ENCODE measurements at places on chromosomes 11 and 22.

GRCh38 chr11:131999955-132000354, 629.5 kb downstream of the NTM start:
- no peak for DNase-seq

DNA sequence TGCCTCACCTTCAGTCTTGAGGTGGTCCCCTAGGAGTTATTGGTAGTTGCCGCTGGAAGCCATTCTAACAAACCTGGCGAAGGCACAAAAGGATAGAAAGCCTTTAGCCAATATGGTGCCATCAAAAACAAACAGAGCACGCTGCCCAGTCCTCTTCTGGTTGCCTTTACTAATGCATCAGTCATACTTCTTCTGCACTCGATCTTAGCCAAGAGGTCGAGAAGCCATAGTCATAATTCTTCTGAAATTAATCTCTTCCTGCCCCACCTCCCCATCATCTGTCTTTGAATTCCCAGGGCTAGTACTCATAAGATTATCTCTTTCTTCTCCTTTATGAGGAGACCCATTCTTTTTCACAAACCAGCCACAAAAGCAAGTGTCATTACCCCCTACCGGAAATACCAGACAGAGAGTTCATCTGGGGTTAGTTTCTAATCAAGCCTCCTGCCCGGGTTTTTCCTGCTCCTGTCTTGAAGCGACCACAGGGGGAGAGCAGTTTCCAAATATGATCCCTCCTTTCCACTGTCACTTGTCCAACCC, 21.4 kb upstream of the EHF start:
- no peak for DNase-seq

- no peak for DNase-seq
These were observed 73.9 kb downstream of the TRPC6 start for GRCh38 chr11:101509922-101510321.

DNA sequence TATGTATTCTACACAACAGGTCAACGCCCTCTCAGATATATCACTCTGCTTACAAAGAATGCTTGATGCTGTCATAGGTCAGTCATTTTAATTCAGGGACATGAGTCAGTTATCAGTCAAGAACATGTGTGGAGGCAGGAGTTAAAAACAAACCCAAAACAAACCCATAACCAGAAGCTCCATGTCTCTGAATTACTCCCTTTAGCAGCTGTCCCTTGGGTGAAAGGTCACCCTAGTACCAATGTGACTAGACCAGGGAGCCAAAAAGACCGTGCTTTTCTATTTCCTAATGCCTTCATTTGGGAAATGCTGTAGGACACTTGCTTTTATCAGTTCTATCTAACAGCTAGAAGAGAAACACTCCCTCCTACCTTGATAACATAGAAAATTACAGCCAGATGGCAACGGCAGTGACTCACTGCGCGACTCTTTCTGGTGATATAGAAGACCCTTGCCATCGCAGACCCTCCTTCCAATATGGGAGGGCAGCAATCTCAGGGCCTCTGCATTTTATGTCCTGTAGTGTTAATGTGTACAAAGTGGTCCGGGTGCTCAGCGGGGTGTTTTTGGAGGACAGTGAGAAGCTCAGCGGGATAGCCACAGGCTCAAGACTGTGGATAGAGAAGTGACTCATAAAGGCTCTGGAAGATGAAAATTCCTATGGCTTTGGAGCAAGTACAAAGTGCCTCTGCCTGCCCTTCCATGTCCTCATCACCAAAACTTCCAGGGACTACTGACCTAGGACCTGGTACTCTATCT, 24.8 kb downstream of the APOL5 start:
- DNase-seq = no peak

GRCh38 chr11:43268786-43269185, 43.0 kb upstream of the API5 start:
- no peak for DNase-seq

DNA sequence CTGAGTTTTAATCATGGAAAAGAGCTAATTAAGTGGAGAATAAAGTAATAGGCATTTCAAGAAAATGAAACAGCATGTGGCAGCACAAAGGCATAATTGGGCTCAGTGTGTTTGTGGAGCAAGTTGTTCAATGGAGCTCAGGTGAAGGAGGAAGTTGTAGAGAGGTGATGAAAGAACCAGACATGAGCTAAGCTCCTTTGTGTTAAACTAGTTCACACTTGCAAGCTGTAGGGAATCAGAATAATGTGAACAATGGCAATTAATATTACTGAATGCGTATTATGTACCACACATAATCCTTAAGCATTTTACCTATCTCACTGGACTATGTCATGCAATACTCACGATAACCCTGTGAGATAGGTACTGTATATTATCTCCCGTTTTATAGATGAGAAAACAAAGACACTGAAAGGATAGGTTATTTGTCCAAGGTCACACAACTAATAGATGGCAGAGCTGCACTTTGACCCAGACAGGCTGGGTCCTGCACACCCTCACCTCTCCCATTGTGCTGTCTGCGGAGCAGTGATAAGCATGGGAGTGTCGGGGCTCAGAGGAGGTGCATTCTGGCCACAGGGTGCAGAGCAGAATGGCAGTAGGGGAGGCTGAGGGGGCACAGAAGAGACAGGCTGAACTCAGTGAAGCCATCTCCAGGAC, 8.9 kb downstream of the OLFML1 start:
- DNase-seq = no peak

DNA sequence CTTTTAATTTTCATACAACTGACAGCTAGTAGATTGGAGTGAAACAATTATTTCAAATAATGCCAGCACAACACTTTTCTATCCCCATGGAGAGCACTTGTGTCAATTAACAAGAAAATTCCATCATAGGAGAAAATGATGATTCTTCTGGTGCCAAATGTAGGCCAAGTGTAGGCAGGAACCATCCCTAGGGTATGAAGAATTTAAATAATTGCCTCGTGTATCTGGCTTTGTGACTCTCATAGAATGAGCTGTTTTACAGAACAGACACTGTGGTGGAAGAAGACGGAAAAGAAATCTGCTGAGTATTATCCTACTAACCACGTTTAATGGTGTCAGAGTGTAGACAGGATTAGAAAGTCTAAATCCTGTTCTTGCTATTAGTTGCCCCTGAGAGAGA, 1542.2 kb downstream of the LRRC4C start:
- no peak for DNase-seq

- no peak for DNase-seq
These were observed 12.3 kb upstream of the NXPE4 start for GRCh38 chr11:114607753-114608459.

- DNase-seq = no peak
These were observed 11.5 kb downstream of the C11orf91 start for GRCh38 chr11:33689085-33689484.

- no peak for DNase-seq
These were observed 10.0 kb downstream of the TRIM44 start for GRCh38 chr11:35672608-35673007.

GRCh38 chr11:2391181-2391975, 9.2 kb upstream of the TSSC4 start:
- no peak for DNase-seq

DNA sequence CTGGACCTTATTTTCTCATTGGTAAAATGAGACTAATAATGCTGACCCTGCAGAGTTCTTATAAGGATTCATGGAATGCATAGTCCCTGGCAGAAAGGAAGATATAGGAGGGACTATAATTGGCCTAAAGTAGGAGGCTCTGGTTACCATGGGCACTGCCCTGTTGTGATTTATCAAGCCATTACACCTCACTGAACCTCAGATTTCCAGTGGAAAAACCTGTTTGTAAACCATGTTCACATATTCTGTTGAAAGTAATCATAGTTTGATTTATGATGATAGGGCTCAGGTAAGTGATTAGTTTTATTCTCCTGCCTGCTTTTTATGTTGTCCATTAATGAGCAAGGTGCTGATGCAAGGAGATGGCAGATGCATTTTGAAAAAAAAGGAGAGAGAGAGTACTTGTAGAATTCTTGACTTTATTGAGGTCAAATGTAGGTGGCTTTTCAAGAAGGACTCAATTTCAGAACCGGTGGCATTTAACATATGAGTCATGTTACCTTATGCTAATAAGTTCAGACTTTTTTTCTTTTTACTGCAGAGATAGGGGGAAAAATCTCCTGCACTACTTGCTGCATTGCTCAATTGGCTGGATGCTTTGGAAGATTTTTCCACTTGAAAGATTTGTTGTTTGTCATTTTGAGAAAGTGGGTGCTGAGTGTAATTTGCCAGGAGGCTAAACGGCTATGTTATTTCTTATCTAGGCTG, 14.6 kb downstream of the NF2 start:
- no peak for DNase-seq

- DNase-seq = no peak
These were observed 2.7 kb downstream of the TMEM123 start for GRCh38 chr11:102449651-102450570.

GRCh38 chr11:97905671-97906070, 1115.1 kb upstream of the CNTN5 start:
- DNase-seq = no peak

DNA sequence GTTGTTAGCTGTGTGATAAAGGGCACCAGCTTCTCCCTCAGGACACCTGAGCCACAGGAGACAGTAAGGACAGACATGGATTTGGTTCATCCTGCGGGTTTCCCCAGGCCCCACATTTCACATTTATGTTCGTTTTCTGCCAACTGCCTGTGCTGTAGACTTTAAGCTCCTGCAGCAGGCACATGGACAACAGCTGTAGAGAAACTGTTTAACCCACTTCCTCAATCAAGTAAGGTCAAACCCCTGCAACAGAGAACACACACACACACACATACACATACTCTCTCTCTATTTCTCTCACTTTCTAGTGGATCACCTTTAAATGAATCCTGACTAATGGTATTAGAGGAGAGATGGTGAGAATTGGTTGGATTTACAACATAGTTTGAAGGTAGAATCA, 90.7 kb downstream of the C11orf87 start:
- no peak for DNase-seq

GRCh38 chr11:72751116-72752087, 806 bp downstream of the ARAP1 start:
- no peak for DNase-seq

DNA sequence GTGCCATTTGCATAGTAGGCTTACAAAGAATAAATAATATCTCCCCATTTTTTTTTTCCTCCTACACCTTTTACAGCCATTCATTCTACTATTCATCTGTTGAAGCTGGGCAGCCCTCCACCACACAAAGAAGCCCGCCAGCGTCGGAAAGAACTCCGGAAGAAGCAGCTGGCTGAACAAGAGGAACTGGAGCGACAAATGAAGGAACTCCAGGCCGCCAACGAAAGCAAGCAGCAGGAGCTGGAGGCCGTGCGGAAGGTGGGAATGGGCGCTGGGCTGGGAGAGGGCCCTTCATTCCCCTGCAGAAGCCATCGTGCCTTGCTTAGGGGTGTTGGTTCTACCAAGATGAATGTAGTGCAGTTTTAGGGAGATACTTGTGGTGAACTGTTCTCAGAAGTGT, 68.6 kb downstream of the SWAP70 start:
- no peak for DNase-seq

GRCh38 chr11:11478687-11479086, 125.6 kb upstream of the CSNK2A3 start:
- no peak for DNase-seq

DNA sequence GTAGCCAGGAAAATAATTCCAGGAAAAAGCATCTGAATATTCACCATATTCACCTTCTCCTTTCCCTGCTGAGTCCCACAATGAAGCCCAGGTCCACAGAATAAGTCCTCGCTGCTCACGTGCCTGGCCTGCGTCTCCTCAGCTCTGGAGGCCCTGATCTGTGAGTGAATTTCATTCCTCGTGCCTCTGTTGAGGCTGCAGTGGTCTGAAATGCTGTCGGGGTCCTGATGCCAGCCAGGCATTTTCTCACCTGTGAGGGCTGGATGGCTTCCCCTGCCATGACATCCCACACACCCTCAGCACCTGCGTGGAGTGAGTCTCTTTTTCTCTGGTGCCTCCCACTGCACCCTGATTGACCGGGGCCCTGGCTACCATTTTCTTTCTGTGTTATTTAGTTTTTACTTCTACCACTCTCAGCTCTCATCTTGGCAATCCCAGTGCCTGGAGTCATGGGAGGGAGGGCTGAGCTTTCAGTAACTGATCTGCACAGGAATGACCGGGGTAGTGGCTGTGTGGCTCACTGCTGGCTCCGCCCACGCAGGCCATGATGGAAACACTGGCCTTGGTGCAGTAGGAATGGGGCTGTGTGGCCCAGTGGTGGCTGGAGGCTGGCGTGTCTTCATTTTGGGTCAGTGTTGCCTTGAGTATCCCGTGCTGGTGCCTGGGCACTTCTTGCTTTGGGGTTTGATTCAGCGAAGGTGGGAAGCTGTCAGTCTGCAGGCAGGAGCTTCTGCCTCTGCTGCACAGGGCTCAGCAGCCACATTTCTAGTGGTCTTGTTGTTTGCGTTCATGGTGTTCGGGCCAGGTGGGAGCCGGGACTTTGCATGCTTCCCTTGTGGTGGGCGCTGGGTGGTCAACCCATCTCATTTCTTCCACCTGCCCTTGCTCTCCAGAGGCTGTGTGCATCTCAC, 807.2 kb downstream of the TBC1D22A start:
- no peak for DNase-seq

DNA sequence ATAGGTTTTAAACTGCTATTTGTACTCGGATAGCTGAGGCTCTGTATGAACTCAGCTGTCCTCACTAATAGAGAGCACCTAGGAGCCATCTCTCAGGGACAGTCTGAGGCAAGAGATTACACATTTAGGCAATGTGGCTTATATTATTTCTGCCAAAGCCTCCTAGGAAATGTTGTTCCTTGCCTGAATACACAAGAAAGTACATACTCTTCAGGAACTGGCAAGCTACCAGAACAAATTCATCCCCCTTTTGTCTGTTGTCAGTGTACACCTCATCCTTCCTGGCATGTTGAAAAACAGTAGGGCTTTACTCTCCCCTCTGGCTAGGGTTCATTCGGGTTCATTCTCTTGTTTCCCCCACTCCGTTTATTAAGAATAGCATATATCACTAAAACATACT, 615.9 kb upstream of the FAT3 start:
- DNase-seq = no peak

GRCh38 chr11:19283991-19284390, 43.2 kb upstream of the E2F8 start:
- no peak for DNase-seq

DNA sequence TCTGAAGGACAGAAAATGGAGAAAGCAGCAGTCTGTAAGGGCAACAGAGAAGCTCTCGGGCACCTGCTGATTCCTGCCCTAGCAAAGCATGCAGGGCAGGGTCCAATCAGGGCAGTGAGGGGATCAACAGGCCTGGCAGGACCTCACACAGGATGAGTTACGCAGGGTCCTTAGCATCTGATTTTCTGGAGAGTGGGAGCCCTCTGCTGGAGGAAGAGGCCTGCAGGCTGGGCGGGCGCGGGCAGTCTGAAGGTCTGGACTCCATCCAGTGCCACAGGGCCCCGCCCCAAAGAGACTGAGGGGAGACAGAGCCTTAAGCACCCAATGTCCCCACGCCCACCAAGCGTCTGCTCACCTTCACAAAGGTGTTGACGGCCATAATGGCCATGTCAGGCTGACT, 28.9 kb downstream of the AP1B1 start:
- no peak for DNase-seq

- DNase-seq = no peak
These were observed 27.5 kb upstream of the FTH1 start for GRCh38 chr11:61994981-61995380.

GRCh38 chr11:63592975-63593395, 21.2 kb downstream of the PLAAT3 start:
- no peak for DNase-seq

GRCh38 chr11:86537541-86538222, 134.7 kb downstream of the ME3 start:
- peak; percentile 52 for DNase-seq

- DNase-seq = peak; percentile 79
These were observed 1.5 kb upstream of the MALAT1 start for GRCh38 chr11:65497141-65498041.

- DNase-seq = no peak
These were observed 10.1 kb downstream of the ZBTB44 start for GRCh38 chr11:130304651-130305050.

GRCh38 chr11:47991266-47991830, 11.0 kb downstream of the PTPRJ start:
- DNase-seq = no peak
